ENCODE measurements at places on chromosomes 3 and 15. TPM values are rescaled to one million over a fixed set of nuclear protein-coding genes. Genes with fewer than 3 reads are reported as not detected.
A peak's percentile ranks its signal among the peaks of the same experiment; 100 is the strongest.

DNA sequence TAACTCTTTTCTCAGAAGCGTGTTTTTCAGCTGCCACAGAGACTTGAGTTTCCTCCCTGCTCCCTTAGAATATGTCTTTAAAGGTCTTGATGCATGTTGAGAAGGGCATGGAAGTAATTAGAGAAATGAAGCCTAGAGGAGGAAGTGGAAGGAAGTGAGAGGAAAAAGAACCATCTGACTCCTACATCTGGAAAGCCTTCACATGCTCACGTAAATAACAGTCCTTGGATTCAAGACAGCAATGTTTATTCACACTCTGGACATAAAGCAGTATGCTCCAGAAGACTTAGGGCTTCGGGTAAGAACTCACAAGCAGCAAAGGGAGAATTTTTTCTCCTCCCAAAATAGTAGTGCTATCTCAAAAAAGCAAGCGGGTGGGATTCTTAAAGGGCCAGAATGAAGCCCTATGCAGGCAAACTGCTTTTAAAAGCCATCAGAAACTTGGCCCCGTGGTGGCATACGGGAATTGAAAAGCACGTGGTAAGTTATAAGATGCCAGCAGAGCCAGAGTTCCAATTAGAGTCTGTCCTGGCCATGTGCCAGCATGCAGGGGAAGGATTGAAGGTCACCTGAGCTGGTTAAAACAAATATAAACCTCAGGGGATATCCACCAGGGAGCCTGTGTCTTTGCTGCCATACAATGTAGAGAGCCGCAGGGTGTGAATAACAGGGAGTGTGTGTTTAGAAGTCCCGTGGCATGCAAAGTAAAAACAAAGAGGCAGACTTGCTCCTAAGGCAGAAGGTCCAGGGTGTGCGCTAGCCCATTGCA lies 380.8 kb upstream of the NDN start:
- no peak for DNase-seq

DNA sequence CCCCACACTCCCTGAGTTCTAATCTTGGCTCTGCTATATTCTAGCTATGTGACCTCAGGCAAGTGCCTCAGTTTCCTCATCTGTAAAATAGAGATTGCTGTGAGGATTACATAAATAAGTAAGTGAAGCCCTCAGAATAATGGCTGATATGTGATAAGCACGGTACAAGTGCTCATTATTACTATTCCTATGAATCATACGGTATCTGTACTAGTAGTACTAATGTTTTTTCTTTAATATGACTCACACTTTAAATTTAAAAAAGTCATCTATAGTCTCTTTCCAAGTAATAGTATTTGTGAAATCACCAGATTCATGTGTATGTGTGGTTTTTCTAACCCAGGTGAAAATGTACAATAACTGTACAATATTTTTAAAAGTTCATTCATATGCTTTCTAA lies 58.7 kb downstream of the CLDN11 start:
- DNase-seq, result no peak

DNA sequence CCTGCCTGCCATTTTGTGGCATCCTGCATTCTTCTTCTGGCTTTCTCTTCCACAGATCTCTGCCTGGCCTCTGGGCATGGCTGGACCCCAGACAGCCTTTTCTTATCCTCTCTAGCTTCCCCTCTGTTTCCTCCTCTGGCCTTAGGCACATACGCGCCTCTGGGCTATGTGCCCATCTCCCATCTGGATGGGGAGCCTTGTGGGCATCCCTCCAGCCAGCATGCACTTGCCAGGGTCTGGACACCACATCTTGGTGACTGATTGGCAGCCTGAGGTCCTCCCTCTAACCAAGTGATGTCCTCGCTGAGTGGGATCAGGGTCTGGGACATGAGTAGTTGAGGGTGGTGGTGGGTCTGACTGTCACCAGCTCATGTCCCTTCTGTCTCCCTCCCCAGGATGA lies 12.8 kb downstream of the PLEKHO2 start:
- DNase-seq, result no peak

DNA sequence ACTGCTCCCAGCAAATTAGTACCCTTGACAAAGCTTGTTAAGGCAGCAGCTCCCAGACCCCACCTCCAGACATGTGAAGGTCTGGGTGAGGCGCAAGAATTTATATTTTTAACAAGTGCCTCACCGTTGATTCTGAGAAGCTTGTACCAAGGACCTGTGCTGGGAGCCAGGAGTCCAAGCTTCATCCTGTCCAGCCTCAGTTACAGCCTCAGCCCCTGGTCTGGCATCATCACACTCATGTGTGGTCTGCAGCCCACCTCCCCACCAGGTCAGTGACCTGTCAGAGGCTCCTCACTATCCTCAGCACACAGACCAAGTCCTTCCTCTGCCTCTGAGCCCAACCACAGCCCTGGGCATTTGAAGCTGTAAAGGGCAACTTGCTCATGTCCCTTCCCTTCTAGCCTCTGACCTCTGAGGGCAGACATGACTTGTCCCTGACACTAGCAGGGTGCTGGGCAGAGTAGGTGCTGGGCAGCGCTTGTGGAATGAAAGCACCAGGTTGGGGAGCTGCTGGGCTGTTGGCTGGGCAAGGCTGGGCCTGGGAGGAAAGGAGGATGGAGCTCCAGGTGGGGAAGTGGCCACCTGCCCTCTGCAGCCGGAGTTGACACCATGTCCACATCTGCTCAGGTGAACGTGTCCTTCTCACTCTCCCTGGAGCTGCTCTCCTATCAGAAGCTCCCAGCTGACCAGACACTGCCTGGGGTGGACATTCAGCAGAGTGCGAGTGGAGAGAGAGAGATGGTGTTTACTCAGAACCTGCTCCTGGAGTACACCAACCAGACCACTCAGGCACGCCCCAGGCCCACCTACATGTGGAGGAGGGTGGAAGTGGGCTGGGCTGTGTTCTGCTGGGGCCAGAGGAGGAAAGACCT lies 16.9 kb downstream of the ACAA1 start:
- DNase-seq, result no peak

DNA sequence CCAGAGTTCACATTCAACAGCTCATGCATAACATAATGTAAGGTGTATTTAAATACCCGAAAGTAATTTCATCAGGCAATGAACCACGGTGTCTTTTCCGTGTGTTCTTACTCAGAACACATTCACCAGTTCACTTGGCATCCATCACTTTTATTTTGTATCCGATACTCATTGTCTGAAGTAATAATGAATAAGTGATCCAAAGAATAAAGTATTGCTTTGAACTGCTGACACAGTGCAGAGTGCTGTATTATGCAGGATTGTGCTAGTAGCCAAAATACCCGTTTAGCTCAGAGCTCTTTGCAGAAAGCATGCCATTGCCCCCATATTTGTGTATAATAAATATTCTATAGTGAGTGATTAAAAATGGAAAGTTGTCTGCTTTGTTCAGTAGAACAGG lies 460.9 kb upstream of the KCNMB2 start:
- DNase-seq, result no peak

DNA sequence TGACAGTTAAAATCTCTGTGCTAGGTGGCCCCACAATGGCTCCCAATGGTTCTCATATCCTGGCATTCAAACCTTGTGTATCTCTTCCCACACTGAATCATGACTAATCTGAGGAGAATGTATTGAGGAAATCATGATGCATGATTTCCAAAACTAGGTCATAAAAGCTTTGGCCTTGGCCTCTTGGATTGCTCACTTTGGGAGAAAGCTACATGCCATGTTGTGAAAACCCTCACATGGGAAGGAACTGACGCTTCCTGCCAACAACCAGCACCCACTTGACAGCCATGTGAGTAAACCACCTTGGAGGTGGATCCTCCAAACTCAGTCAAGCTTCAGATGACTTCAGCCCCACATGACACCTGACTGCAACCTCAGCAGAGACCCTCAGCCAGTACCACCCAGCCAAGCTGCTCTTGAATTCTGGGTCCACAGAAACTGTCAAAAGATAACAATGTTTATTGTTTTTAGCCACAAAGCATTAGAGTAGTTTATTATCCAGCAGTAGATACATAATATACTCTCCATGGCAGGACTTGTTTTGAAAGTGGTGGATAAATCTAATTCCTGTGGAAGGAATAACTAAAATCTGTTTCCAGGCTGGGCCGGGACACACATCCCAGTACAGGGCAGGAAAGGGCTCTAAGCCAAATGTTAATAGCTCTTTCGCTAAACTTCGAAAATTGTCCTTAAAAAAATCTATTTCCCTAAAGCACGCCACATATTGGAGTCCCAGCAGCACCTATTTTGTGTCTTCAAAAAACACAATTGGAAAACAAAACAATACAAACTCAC lies 1.0 kb upstream of the ZNF620 start:
- DNase-seq, result no peak

DNA sequence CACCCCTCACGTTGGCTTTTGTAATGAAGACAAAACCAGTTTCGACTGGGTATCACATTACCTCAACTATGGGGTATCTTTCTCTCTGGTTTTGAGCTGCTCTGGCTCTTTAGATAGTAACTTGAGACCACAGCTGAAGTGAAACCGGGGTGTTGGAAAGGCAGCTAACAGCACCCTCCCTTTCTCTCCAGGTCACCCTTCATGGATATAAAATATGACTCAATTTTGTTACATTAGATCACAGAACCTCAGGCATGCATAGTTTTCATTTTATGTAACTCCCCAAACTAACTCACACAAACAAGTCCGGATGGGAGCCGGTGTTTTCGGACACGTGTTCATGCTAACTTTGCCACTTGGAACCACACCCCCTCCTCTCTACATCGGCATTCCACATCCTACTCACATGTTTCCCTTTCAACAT lies 90.7 kb downstream of the NR2F2 start:
- DNase-seq, result no peak

Gene ITPKA
- 0.83 TPM for polyA plus RNA-seq

- DNase-seq, result no peak
Measured at GRCh38 chr15:101773496-101774100, 29.7 kb upstream of the OR4F6 start.

- no peak for DNase-seq
Measured at GRCh38 chr15:78370013-78370412, 29.9 kb downstream of the CRABP1 start.

GRCh38 chr3:69735893-69736292 lies 3.4 kb upstream of the MITF start:
- no peak for DNase-seq

Gene CPLX3
- 0.08 TPM for polyA plus RNA-seq

DNA sequence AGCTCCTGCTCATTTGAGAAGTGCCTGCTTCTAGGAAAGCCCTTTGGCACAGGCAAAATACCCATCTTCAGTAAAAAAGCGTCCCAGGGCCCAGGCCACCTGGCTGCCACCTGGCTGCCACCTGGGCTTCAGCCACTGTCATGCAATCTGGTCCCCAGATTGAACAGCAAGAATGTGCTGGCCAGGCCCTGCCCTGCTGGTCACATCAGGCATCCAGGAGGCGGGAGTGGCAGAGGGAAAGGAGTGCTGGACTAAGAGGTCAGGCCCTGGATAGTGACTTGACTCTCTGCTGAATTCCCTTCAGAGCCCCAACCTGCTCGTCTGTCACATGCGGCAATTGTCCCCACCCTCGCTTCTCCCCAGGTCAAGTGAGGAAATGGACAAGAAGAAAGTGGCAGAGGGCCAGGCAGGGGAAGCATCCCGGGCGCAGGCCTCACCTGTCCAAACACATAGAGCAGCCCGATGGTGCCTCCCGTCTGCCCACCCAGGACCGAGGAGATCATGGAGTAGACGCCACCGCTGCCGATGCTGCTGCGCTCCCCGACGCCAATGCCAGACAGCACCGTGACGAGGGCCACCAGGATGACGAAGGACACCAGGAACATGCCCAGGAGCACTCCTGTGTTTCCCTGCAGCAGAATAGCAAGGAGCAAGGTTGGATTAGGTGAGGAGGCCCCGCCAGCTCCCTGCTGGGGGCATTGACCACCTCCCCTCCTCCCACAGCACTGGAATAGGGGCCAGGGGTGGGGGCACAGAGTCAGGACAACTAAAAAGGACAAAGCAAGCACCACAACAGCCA lies 25.5 kb downstream of the SLC12A8 start:
- no peak for DNase-seq

- no peak for DNase-seq
Measured at GRCh38 chr15:67120839-67121643, 55.6 kb downstream of the SMAD3 start.

DNA sequence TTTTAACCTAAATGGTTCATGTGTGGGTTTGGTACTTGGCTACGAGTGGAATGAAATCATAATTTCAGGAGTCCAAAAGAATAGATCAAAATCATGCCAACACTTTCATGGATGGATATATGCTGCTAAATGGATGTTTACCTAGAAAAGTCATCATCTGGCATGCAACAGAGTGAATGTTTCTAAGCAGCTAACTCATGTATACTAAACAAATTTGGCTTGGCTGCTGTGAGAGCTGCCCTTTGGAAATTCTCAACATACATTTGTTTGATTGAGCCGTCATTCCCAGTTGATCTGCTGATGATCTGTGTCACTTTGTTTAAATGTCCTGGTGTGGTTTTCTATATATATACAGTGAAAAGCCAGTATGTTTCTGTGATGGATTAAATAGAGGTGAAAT lies 263.3 kb downstream of the MECOM start:
- DNase-seq, result no peak

Gene CPNE9
- 0.27 TPM for polyA plus RNA-seq

Gene LRRC49
- polyA plus RNA-seq, result 20.0 TPM

DNA sequence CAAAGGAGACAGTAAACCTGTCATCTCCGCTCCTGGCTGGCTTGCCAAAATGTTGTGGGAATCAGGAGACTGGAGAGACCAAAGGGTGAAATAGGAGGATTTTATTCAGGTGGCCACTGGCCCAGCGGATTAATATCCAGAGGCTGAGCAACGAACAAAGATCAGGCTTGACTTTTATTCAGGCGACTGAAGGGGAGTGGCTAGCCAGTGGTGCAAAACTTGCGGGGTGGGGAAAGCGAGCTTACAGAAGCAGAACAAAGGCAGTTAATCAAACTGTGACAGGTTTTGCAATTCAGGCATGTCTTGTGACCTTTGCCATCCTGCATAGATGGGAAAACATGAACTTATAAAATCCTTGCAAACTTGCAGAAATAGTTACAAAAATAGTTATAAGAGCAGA lies 19.8 kb upstream of the ACAD9 start:
- no peak for DNase-seq

- peak; percentile 47 for DNase-seq
Measured at GRCh38 chr15:88394553-88395145, 72.5 kb downstream of the MRPL46 start.

DNA sequence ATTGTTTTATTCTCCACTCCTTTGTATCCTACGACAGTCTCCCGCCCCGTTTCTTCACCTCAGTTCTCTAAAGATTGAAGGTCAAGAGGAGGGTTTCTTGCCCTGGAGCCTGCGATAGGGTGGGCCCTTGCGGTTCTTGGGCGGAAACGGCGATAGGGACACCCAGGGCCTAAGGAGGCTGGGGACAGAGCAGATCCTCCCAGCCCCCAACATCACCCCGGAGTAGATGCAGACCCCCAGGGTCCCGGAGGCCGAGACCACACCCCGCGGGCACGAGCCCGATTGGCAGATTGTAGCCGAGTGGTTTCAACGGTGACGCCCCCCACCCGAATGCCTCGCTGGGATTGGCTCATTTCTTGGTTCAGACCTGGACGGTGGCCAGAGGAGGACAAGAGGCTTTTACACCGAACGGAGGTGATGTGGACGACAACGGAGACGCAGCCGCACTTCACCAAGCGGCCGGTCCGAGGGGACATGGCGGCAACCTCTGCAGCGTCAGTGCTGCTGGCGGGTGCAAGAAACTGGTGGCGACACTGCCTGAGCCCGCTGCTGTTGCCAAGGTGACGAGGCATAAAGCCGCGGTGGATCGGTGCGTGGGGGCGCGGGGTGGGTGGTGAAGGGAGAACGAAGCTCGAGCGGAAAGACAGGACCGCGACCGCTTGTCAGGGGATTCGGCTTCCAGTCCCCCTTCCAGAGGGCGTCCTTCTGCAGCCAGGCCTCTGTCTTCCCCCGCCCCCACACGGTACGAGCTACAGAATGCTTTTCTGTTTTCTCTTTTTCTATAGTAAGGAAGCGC lies 19.0 kb upstream of the MCF2L2 start:
- DNase-seq, result peak; percentile 95

GRCh38 chr3:158672215-158673176 lies at the start of gene LXN:
TSS of gene LXN (minus strand) at chr3:158672648. CDS start at chr3:158672478, 170 bp downstream.
- peak; percentile 83 for DNase-seq

Gene GLDN
- polyA plus RNA-seq, result 0.11 TPM

Measured in renal pelvis (tissue), 12 donors.